ENCODE measurements at places on chromosomes 11 and 22.

- DNase-seq: no peak
Observed at GRCh38 chr11:17116117-17116516, 38.6 kb upstream of the RPS13 start.

- no peak for DNase-seq
Observed at GRCh38 chr11:12827929-12828812, 153.9 kb downstream of the TEAD1 start.

DNA sequence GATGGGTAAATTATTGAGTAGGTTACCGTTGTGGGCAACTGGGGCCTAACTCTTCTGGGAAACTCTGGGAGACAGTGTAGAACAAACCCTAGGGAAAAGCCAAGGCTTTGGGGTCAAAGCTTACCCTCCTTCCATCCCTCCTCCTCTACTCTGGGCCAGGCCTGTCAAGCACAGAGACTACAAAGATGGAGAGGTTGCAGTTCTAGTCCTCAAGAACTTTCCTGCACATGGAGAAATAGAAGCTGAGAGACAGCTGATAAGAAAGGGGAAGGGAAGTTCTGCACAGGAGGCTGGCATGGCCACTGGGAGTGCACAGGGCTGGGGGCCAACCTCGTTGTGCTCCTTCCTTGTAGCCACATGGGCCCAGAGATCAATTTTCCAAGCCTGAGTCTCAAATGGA is 67.2 kb upstream of the ALX4 start:
- no peak for DNase-seq

- DNase-seq: no peak
Observed at GRCh38 chr11:73149105-73149504, 7.0 kb upstream of the FCHSD2 start.

- DNase-seq: no peak
Observed at GRCh38 chr11:1168721-1169161, 11.0 kb downstream of the MUC5AC start.

DNA sequence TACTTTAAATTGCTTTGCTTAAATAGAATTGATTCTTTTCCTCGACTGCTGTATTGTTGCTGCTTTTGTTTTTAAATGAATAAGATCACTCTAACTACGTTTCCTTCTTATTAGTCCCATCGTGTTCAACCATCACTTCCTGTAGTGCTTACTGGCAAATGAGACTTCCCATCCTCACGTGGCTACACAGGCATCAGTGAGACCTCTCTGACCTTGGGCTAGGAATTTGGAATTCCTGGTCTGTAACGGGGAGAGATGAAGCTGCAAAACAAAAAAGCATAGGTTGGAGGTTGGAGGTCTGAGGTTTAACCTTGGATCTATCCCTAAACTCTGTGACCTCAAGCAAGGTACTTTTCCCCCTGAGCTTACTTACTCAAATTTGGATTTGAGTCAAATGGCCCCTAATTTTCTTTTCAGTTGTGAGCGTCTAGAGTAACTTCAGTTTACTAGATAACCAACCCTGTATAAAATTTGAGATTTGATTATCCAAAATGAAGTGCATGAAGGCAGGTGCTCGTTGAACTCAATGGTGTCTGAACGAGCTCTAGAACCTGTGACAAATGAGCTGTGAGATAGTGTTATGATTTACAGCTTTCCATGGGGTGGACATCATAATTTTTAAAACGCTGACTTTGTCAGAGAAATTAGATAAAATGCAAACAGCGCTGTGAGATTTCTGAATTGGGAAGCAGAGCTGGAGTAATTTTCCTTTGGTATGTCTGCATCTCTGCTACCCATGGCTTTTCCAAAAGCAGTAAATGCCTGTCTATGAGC is 151.2 kb downstream of the DBX1 start:
- no peak for DNase-seq

- DNase-seq: peak; percentile 37
Observed at GRCh38 chr22:40247976-40248375, 70.3 kb downstream of the TNRC6B start.

DNA sequence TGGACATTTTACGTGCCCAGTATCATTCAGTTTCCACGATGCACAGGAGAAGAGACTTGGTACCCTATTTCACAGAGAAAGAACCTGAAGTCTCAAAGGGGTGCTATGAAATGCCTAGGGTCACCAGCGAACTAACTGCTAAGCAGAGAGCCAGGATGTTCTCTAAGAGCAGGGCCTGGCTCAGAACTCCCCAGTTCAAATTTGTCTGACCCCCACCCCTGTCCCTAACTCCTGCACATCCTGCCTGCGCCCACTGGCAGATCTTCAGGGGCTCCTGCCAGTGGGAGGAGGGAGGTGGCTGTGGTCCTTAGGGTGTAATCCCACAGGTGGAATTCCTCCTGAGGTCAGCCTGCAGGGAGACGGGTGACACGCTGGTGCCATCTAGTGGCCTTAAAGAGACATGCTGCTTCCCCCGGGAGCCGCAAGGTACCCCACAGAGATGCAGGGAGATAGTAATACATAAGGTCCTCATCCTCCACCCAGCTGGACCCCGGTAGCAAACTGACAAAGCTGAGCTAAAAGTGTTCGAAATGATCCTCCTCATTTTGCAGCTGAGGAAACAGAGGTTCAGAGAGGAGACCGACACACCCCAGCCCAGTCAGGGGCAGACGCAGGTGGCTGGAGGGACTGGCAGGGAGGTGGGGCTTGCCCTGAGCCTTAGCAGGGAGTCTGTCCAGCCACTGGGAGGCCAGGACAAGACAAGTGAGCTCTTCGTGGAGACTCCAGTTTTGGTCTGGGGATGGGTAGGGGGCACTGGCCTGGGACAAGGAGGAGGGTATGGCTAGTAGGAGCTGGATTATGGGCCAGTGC is 34.1 kb downstream of the MB start:
- DNase-seq: peak; percentile 21

- DNase-seq: no peak
Observed at GRCh38 chr11:562046-562645, 1.4 kb downstream of the RASSF7 start.

DNA sequence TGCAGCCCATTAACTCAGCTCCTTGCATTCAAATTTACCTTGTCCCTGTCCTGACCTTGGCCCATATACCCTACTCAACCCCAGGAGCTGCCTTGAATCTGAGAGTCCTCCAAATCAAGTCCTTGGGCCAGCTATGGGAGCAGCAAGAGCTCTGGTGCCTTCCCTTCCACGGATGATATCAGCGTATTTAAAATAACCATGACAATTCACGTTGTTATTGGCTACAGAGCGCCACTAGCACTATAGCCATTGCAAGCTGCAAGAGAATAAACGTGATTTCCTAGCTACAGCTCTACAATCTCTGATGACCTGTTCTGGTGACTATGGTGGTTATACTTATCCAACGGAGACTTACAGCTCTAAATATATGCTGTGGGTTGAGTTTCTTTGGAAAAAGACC is 357.8 kb downstream of the LARGE1 start:
- no peak for DNase-seq

DNA sequence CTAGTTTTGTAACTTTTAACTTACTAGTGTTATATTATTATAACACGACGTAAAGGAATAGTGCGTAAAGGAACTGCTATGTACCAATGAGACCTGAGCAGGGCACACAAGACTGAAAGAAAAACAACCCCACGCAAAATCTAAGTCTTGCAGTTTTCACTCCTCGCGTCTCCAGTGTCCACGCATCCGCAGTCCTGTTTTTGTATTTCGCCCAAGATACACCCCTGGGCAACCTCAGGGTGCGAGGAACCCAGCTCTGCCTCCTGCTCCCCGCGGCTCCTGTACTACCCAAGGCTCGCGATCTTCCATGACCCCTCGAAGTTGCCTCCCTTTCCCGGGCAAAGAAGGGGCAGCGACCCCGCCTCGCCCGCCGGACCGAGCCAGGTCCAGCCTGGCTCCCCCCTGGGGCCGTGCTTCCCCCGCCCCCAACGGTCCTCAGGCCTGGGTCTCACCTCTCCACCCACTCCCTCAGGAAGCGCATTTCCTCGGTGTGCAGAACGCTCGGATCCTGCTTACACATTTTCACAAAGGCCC is 393 bp downstream of the ST13 start:
- DNase-seq: no peak

DNA sequence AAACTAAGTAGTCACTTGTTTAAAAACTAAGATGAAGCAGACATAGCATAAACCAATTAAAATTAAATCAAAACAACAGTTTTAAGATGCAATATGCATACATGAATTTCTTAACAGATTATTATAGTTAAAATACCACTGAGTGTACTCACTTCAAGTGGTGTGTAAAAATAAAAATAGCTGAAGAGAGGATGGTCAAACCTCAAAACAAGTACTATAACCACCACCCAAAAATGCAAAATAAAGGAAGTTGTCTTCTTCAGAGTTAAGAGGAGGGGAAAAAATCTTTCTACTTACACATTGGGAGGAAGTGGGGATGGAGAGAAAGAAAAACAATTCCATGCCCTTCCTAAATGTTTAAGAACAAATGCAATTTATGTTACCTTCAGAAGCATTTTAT is 31.9 kb downstream of the RRAS2 start:
- DNase-seq: no peak

GRCh38 chr11:73614591-73614990 is 16.7 kb upstream of the FAM168A start:
- no peak for DNase-seq

DNA sequence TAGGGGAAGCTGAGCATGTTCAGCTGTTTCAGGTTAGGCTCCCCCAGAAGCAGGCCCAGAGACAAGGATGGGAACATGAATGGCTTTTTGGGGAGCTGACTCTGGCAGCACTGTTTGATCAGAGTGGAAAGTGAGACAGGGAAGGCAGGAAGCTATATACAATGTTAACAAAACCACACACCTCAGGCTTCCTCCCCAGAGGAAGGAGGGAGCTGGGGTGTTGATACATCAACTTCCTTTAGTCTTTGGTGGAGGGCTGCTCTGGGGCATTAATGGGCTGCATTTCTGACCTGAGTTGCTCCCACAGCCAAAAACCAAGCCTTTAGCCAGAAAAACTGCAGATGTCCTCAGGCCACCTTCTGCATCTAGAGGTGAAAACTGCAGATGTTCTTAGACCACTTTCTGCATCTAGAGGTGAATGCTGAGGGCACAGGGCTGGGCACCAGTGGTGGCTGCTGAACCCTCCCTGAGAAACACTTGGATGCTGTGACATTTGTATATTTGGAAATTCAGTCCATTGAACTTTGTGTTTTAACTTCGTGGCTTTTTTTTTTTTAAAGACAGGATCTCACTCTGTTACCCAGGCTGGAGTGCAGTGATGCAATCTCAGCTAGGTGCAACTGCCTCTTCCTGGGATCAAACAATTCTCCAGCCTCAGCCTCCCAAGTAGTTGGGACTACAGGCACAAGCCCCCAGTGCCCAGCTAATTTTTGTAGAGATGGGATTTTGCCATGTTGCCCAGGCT is 49.9 kb downstream of the KIAA1671 start:
- no peak for DNase-seq

- no peak for DNase-seq
Observed at GRCh38 chr22:30314915-30315314, 11.8 kb downstream of the TBC1D10A start.

GRCh38 chr11:76792505-76793264 is 9.5 kb downstream of the TSKU start:
- DNase-seq: no peak

DNA sequence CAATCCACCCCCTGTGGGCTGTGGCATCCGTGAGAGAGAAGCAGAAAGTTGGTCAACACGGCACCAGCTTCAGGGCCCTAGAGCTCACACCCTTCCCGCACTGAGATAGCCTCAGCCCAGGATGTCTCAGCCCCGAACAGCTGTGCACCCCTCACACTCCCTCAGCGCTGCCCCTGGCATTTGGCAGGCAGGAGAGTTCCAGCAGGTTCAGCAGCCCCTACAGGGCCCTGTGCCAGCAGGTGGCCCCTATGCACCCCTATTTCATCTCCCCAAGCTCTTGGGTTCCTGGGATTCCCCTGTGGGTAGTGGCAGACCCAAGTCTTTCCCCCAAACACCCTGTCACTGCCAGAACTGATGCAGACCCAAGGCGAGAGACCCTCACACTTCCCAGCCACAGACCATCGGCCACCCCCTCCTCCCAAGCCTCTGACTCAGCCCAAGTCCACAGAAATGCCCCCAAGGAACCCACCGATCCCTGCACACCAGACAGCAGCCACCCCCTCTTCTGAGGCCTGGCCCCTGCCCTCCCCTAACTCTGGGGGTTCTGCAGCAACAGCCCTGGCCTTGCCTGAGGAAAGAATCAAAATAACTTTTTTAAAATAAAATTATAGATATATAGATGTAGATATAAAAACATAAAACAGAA is 183.6 kb downstream of the IGLL1 start:
- no peak for DNase-seq

DNA sequence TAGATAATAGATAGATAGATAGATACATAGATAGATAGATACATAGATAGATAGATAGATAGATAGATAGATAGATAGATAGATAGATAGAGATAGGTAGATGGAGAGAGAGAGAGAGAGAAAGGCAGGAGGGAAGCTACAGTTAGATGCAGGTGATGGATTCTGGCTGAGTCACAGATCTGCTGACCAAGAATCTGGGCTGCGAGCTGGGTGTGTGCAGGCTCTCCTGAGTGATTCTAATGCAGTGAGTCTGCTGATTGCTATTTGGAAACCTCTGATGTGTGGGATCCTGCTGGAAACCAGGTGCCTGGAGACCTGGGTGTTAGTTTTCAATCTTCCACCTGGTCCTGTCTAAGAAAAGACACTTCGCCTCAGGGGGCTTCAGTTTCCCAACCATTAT is 1441.8 kb downstream of the TBC1D22A start:
- DNase-seq: no peak

- DNase-seq: no peak
Observed at GRCh38 chr11:60783141-60783484, 2.0 kb upstream of the MS4A10 start.

- no peak for DNase-seq
Observed at GRCh38 chr22:37213218-37213855, 1.1 kb upstream of the SSTR3 start.

DNA sequence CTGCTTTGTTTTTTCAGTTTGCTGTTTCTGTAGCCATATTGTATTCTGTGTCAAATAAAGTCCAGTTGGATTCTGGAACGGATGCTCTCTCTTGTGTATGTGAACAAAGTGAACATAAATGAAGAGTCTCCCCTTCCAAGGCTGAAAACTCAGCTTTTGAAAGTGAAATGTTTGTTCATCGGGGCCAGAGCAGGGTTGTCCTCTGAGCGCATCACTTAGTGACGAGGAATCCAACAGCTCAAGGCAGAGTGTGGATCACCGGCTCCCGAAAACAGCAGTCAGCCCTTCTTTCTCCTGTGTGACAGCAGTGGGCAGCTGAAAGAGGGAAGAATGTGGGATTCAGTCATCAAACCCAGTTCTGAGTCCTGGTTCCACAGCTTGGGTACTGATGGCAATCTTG is 21.4 kb downstream of the RBX1 start:
- DNase-seq: no peak

Measured in stimulated activated CD8-positive, alpha-beta memory T cell treated with anti-CD3 and anti-CD28 coated beads, Interleukin-4, amount 100 ng/mL, for 1 hour (primary cell).